GM13977 (cell line): ENCODE measurements at places on chromosomes 6 and 20.

GRCh38 chr20:38514947-38515346, 42.3 kb downstream of the RALGAPB start:
- no peak for DNase-seq

- peak; percentile 53 for DNase-seq
Measured at GRCh38 chr6:148565930-148566663, 180.7 kb upstream of the UST start.

- DNase-seq: no peak
Measured at GRCh38 chr6:88339761-88340160, 173.6 kb upstream of the CNR1 start.

- no peak for DNase-seq
Measured at GRCh38 chr20:59812286-59813125, 120.9 kb downstream of the SYCP2 start.

DNA sequence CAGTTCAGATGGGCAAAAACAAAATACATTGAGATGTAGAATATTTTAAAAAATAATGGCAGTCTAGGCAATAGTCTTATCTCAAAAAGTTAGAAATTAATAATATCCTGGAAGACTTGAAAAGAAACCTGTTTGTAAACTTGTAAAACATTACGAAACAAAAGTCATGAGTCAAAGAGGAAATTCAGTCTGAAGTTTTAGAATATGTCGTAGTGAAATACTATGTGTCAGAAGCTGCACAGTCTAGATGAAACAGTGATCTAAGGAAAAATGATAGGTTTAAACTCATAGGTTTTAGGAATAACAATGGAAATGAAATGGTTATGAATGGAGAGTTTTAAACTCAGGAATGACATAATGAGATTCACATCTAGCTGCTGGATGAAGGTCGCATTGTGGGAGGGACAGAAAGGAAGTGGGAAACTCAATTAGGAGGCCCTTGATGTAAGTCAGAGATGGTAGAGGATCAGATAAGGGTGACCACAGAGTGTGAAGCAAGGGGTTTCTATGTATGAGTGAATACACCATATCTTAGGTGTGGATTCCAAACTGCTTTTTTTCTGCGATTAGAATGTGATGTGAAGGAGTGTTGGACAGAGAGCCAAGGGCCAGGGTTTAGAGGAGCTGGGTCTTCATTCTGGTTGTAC, 2.8 kb downstream of the SNRPB2 start:
- no peak for DNase-seq

- DNase-seq: no peak
Measured at GRCh38 chr6:82204020-82204419, 43.5 kb downstream of the IBTK start.

- DNase-seq: no peak
Measured at GRCh38 chr6:143125864-143126573, 65.3 kb downstream of the AIG1 start.

DNA sequence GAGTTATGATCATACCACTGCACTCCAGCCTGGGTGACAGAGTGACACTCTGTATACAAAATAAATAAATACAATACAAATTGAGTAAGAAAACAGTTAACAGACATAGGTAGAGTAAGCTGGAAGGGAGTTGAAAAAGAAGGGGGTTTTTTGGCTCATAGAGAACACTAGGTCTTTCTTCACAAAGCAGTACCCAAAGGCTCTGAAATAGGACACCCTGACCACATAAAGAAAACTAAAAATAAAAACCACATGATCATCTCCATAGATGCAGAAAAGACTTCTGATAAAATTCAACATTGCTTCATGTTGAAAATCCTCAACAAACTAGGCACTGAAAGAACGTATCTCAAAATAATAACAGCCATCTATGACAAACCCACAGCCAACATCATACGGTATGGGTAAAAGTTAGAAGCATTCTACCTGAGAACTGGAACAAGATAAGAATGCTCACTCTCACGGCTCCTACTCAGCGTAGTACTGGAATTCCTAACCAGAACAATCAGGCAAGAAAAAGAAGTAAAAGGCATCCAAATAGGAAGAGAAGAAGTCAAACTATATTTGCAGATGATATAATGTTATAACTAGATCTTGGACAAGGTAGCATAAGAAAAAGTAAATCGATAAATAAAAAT, 48.6 kb downstream of the TOMM6 start:
- peak; percentile 30 for DNase-seq

DNA sequence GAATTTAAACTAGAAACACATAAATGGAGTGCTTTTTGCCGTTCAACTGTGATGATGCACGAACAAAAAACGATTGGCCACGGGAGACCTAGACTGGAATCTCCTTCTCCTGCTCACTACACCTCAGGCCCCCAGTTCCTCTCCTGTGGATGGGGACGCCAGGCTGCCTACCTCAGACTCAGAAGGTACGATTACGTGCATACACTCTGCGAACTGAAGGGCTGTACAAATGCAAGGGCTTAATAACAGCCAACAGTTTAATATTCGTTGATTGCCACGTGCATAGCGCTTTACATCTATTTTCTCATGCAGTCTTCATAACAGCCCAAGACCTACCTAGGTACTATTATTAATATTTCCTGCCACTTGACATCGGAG, 495 bp upstream of the ARMC2 start:
- no peak for DNase-seq

DNA sequence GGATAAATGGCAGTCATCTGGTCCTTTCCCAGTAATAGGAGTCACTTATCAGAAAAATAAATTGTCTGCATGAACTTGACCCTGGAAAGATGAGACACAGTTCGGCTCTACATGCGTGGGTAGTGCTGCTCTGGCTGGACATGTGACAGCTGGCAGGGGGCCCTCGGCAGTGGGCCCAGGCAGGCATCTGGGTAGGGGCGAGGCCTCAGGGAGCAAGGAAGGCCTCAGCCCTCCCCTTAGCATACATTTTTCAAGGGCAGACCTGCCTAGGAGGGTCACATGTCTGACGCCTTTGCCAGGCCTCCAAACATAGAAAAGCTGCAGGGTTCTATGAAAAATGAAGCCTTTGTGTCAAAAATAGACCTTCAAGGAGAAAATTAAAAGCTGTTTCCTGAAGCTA, 12.8 kb upstream of the ILRUN start:
- DNase-seq: no peak

DNA sequence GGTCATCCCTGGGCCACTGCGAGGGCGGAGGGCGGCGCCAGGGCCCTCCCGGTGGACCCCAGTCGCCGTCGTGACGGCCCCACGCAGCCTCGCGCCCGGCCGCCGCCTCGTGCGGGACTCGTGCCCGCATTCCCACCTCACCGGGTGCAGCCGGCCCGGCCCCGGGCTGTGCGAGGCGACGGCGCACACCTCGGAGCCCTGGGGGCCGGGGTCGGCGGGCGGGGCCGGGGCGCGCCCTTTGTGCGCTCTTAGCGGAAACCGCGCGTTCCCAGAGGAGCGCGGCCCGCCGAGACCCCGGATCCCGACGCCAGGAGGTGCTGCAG, 5.5 kb upstream of the DLL1 start:
- DNase-seq: no peak

DNA sequence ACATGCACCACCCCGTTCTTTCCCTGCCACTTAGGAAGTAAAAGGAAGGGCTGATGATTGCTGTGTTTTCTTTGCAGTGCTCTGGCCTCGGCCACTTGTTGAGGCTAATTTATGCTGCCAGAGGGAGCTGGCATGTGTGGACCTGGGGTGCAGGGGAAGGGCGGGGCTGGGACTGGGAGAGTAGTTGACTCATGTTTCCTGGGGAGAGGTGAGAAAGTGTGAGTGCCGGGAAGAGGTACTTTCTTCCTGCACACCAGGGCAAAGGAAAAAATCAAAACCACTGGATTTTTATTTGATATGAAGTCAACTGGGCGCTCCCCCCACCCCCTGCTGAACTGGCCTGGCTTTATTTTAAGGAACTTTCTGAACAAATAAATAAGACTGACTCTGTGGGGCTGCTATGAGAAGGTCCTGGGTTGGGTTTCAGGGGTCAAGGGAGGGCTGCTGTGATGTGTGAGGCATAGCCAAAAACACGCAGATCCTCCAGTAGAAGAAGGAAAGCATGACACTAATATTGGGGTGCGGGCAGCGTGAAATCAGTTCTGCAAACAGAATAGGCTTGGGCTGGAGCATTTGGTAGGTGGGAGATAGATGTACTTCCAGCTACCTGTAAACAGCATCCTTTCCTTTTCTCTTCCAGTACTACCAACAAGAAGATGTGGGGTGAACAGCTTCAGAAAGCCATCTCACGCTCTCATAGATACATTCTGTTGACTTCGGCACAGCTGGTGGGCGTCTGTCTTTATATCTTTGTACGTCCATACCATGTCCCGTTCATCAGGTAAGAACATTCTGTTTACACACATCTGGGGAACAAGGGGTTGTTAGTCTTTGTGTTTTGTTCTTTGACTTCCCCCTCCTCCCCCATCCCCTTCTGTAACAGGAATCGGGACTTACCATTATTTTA, 87.5 kb downstream of the SYNJ2 start:
- DNase-seq: no peak

GRCh38 chr20:57069442-57069841, 197.0 kb downstream of the BMP7 start:
- no peak for DNase-seq

DNA sequence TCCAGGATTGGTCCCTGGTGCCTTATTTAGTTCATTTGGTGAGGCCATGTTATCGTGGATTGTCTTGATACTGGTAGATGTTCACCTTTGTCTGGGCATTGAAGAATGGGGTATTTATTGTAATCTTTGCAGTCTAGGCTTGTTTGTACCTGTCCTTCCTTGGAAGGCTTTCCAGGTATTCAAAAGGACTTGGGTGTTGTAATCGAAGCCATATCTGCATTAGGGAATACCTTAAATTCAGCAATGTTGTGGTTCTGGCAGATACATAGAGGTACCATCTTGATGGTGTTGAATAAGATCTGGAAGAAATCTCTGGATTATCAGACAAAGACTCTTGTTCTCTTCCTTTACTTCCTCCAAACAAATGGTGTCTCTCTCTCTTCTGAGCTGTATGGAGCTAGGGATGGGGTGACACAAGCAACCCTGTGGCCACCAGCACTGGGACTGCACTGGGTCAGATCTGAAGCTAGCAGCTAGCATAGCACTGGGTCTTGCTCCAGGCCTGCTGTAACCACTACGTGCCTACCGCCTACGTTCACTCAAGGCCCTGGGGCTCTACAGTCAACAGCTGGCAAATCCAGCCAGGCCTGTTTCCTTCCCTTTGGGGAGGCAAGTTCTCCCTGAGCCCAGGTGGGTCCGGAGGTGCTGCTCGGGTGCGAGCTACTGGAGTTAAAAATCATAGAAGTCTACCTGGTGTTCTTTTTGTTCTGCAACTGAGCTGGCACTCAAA, 261.1 kb upstream of the CITED2 start:
- DNase-seq: no peak

DNA sequence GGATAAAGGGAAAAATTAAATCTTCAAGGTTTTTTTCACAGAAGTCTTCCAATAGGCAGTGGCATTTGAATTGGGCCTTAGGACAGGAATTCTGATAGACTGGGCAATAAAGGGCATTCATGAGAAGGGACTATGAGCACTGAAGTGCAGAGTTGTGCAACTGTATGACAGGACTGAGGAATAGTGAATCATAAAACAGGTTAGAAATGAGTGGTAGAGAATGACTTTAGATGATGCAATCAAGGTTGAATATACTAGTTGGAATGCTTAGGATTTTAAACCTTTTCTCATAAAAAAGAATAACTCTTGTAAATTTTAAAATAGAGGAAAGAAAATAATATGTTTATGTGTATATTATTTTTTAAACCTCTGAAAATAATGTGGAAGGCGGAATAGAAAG, 944.7 kb downstream of the PHF3 start:
- no peak for DNase-seq

DNA sequence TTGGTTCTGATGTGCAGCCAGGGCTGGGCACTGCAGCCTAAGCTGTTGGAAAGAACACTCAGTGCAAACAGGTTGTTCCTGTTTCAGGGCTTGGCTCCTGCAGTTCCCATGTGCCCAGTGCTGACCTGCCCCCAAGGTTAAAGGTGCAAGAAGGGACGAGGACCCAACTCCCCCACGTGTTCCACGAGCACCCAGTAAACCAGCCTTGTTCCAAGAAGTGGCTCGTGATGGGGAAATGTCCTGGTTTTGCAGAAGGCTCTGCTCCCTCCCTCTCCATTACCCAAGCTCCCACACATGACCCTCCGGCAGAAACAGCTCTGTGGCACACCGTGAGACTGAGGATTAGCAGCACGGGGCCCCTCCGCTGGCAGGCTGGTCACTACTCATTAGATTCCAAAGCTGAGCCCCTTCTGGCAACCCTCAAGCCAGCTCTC, 9.4 kb downstream of the ACSS1 start:
- DNase-seq: no peak

GRCh38 chr6:129402244-129402643, 307.7 kb downstream of the ARHGAP18 start:
- DNase-seq: no peak

DNA sequence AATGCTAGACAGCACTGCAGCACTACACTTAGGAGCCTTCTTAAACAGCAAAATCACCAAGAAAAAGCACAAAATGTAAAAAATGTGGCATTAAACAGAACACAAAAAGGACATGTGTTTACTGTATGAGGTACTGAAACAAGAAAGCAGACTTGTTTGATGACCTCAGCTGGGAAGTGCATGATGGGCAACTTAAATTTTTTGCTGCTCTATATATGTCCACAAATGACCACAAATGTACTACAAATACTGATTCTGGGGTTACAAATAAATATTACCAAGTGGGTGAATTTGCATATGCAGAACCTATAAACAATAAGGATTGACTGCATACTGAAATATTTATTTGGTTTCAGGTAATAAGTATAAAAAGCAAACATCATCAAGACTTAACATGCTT, 13.1 kb downstream of the RAB23 start:
- no peak for DNase-seq

- DNase-seq: no peak
Measured at GRCh38 chr6:106977246-106977645, 2.7 kb upstream of the CD24 start.

GRCh38 chr6:133001040-133001565, 186.7 kb downstream of the RPS12 start:
- DNase-seq: no peak

- DNase-seq: no peak
Measured at GRCh38 chr6:143267760-143268159, 182.7 kb downstream of the ADAT2 start.

- DNase-seq: no peak
Measured at GRCh38 chr6:83872386-83873118, 13.1 kb downstream of the CYB5R4 start.

- DNase-seq: no peak
Measured at GRCh38 chr6:170286934-170287265, 4.0 kb downstream of the DLL1 start.

DNA sequence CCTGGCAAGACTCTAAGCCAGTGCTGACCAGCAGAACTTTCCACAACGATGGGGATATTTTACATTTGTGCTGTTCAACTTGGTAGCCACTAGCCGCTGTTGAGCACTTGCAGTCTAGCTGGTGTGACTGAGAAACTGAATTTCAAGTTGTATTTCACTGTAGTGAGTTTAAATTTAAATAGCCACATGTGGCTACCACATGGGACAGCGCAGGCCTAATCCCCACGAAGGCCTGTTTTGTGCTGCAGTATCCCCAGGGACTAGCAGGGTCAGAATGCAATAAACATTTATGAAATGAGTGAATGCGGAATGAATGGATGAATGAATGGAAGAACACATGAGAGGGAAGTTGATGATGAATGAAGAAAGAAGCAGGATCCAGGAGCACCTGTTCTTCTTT, 115.8 kb downstream of the TRERF1 start:
- DNase-seq: no peak

- DNase-seq: no peak
Measured at GRCh38 chr6:38593998-38594665, 45.6 kb downstream of the BTBD9 start.

- no peak for DNase-seq
Measured at GRCh38 chr6:81786150-81786549, 33.7 kb upstream of the TENT5A start.

GRCh38 chr6:119312875-119313338, 36.7 kb downstream of the MAN1A1 start:
- no peak for DNase-seq
